ENCODE measurements at places on chromosomes 5 and 9. TPM values are rescaled to one million over a fixed set of nuclear protein-coding genes. Genes with fewer than 3 reads are reported as not detected.

MRNIP gene
- 15.2 TPM for total RNA-seq

TSSK1B gene
- 0.46 TPM for total RNA-seq

C5orf47 gene
- total RNA-seq: not detected

CARTPT gene
- not detected for total RNA-seq

ISL1 gene
- total RNA-seq: 0.20 TPM

C9orf153 gene
- total RNA-seq: 0.98 TPM

RARS1 gene
- 97.9 TPM for total RNA-seq

KCNV2 gene
- total RNA-seq: not detected

MEIKIN gene
- total RNA-seq: not detected

LMNB1 gene
- total RNA-seq: 7.0 TPM

HACD4 gene
- 2.0 TPM for total RNA-seq

GOLGA2 gene
- total RNA-seq: 124 TPM

MRPL50 gene
- 9.4 TPM for total RNA-seq

ADAMTSL2 gene
- 10.6 TPM for total RNA-seq

FAM153A gene
- 0.10 TPM for total RNA-seq

GNA14 gene
- 6.3 TPM for total RNA-seq

AQP7 gene
- total RNA-seq: not detected

DTWD2 gene
- 7.8 TPM for total RNA-seq

PCDHB15 gene
- 0.91 TPM for total RNA-seq

CDH18 gene
- total RNA-seq: 5.3 TPM

NUDT2 gene
- 19.8 TPM for total RNA-seq

SOWAHA gene
- under 0.01 TPM for total RNA-seq

SLC45A2 gene
- 0.17 TPM for total RNA-seq

INSYN2B gene
- 2.1 TPM for total RNA-seq

TAF11L10 gene
- not detected for total RNA-seq

SLCO4C1 gene
- total RNA-seq: not detected

PTGS1 gene
- total RNA-seq: 257 TPM

POU5F2 gene
- 1.2 TPM for total RNA-seq

All from smooth muscle cell of the pulmonary artery (primary cell).